ENCODE measurements at places on chromosomes 6 and 20. TPM values are rescaled to one million over a fixed set of nuclear protein-coding genes. Genes with fewer than 3 reads are reported as not detected.

DNA sequence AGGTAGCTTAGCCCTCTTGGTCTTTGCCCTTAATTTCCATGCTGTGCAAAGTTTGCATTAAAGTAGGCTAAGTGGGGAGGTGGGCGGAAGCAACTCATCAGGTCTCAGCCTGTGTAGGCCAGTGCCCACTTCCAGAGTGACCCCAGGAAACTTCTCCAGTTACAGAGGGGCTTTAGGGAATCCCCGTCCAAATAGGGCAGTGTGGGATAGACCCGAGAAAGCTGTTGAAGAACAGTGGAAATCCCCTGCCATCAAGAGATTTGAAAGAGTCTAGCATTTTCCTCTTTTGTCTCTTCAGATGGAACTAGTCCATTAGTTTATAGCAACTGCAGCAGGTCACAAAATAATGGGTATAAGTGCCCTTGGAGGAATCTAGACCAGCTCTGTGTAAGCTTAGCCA, 20.2 kb downstream of the SF3B5 start:
- no peak for DNase-seq

DNA sequence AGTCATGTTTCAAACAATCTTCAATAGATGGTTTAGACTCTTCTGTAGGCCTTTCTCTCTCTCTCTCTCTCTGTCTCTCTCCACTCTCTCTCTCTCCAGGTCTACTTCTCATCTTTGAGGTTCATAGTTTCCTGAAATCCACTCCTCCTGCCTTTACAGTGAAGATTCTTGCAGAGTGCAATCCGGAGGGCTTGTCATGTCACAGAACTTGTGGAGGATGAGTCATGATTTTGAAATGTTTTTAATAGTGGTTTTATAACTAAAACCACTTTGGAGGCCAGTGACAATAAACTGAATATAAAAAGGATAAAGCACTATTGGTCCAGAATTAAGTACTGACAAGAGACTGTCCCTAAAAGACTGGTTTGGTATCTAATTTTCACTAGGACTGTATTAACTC, 156.3 kb downstream of the KIF6 start:
- DNase-seq = no peak

GRCh38 chr6:35727935-35728682, 8.7 kb upstream of the ARMC12 start:
- DNase-seq = peak; percentile 50

The VWA7 gene
- 9.5 TPM for total RNA-seq

GRCh38 chr20:58239216-58239615, 10.8 kb upstream of the ANKRD60 start:
- no peak for DNase-seq

DNA sequence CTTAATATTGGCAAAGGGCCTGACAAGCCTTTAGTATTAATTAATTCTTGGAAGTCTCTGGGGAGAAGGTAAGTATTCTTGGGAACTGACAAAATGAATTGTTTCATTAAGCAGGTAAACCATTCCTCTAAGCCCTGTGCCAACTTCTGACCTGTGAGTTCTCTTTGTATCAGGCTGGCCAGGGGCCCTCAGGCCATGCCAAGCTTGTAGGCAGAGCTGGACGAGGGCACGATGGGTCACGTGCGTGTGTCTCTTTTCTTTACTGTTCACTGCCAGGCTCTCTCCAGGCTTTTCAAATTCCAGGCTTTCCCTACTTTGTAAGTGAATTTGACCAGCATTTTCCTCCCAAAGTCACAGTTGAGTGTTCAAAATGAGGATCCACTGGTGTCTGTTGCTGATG, 112.4 kb downstream of the NRN1 start:
- no peak for DNase-seq

DNA sequence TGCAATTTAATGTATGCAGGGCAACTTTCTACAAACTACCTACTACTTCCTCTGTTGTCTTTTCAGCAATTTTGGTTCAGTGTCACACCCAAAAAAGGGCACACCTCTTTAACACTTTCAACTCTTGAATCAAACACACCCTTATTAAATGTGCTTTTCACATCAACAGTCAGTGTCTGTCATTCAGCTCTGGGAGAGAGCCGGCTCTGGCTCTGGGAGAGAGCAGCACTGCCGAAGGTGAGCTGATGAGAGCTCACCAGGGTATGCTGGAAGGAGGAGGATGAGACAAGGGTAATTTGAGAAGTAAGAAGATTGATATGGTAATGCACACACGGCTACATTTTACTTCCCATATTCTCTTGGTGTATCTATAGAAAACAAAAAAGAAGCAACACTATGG, 134.3 kb downstream of the RTN4IP1 start:
- no peak for DNase-seq

- no peak for DNase-seq
Measured at GRCh38 chr20:23356203-23356602, 5.6 kb downstream of the NXT1 start.

The SIRPD gene
- not detected for total RNA-seq

DNA sequence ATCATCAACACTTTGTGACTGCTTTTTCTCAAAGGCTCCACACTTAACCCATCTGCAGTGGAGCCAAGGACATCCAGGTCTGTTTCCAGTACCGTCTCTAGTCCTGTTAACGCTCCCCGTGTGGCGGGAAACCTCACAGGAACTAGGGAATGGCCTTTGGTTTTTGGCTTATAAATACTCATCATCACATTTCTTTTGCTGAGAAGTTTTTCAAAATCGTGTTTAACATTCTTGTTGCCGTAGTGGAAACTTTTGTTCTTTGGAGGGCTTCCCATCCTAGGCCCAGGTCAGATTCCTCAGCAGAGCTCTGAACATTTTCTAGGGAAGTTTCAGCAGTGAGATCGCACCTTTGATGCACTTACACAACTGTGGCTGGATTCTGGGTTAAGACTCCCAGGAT, 24.6 kb downstream of the DAAM2 start:
- DNase-seq = no peak

The RREB1 gene
- 71.7 TPM for total RNA-seq

DNA sequence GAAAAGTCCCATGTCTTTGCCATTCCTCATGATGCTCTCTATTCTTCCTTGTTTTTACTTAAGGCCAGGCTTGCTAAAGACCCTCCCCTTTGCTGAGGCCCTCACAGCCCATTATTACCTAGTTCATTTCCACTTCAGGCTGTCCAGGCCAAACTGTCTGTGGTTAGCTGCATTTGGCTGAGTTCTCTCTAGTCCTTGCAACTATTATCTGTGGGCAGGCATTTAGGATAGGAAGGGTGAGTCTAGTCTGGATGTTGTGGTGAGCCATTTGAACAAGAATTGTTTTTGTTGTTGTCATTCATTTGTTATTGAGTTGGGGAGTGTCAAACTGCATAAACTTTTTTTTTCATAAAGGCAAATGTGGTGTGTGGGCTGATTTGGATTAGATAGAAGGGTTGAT, 182.4 kb downstream of the CD109 start:
- no peak for DNase-seq

DNA sequence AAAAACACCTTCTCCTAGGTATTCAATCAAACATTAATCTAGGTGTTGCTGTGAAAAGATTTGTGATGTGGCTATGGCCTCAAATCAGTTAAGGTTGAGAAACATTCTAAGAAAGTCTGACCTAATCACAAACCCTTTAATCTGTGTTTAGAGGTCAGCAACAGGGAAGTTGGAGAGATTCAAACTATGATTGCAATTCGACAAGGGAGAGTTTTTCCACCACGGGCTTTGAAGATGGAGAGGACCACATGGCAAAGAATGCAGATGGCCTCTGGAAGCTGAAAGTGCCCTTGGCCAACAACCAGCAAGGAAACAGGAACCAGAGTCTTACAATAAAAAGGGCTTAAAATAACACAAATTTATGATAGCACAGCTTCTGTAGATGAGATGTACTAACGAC, 29.6 kb upstream of the LGSN start:
- DNase-seq = no peak

GRCh38 chr20:34514897-34515483, 1.2 kb upstream of the DYNLRB1 start:
- DNase-seq = no peak

The TFAP2C gene
- total RNA-seq = 0.50 TPM

The SLC17A1 gene
- total RNA-seq = 0.49 TPM

GRCh38 chr20:17889226-17889625, 79.4 kb downstream of the SNX5 start:
- no peak for DNase-seq

DNA sequence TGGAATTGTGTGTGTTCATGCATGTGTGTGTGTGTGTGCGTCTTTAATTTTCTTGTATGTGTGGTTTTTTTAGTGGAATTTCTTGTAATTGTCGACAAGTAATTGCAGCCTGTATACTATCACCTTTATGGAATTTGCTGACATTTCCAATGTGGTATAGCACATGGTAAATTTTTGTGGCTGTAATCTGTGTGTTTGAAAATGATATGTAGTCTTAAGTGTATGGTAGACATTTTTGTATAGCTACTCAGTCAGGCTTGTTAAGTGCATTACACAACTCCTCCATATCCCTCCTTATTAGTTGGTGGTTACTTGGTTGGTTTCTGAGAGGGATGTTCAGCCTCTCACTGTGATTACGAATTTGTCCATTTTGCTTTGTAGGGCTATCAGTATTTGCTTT, 384.5 kb upstream of the HSF2 start:
- no peak for DNase-seq

DNA sequence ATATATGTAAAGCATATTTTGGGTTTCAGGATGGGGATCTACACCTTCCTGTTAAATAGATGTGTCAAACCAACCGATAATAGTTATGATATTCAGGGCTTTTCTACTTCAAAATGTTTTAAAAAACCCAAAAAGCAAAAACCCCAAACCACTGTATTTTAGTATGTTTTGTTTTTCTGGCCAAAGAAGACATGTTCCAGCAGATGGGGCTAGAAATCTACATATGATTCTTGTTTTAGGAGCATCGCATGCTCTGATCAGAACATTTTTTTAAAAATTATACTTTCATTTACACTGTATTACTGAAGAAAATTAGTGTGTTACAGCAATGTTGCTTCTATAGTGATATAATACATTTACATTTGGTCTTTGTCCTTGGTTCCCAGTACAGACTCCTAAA, 11.0 kb downstream of the RMND1 start:
- no peak for DNase-seq

- DNase-seq = peak; percentile 43
Measured at GRCh38 chr6:52263709-52264540, 19.6 kb upstream of the IL17F start.

The SYCP2L gene
- 11.8 TPM for total RNA-seq

- no peak for DNase-seq
Measured at GRCh38 chr20:20192366-20192765, 140.0 kb downstream of the CFAP61 start.

DNA sequence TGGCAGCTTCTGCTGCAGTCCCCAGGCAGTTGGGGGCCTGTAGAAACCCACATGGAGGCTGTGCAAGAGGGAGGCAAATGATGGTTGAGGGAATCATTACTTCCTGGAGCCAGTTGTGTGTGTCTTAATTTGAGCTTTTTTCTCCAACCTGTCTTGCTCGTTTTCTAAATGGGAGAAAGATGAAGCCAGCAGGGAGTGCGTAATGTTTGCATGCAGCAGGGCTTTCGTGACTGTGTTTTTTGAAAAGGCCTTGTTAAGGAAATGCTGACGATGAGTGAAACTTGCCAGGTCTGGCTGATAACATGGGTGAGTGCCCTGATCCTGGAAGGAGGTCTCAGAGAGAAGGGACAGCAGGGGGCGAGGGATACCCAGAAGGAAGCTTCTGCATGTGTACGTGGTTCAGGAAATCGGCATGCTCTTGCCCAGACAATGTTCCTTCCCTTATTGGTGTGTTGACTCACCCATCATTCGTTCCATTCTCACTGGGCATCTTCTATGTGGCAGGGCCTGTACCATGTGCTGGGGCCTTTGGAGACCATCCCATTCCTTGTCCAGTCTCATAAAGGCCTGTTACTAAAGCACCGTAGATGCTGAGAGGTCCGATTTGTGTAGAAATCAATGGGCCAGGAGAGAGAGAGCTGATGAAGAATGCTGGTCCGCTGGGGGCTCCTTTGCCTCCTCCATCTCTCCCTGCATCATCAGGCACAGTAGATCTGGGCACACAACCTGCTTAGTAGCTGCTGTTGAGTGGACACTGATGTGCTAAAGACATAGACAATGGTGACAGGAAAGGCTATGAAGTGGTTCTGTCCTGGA, 27.4 kb downstream of the GLP1R start:
- no peak for DNase-seq

DNA sequence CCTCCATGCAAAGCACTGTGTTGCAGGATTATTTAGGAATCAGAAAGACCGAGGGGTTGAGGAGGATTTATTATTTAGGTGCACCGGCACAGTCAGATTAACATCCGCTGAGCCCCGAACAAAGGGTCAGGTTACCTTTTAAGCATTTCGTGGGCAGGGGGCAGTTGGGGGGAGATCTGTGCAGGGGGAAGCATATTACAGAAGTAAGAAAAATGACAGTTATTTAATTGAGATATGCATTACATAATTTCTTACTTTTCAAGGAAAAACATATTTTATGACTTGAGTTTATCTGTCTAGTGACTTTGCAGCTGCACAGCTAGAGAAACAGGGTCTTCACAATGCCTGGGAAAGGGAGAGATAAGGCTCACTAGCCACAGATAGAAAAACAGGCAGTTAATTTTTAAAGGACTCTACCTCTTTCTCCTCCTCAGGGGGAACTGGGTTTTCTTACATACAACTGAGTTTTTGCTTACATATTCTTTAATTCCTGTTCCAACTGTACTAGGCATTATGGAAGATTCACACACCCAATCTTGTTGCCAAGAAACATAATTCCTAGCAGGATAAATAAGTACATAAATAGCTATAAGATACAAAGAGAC, 1.7 kb upstream of the HINT3 start:
- DNase-seq = no peak

The LGSN gene
- not detected for total RNA-seq

The CCR6 gene
- total RNA-seq = not detected

GRCh38 chr6:1820165-1820564, 210.4 kb downstream of the FOXC1 start:
- no peak for DNase-seq
